NAMALWA (cell line): ENCODE measurements at places on chromosomes 11 and 22.

DNA sequence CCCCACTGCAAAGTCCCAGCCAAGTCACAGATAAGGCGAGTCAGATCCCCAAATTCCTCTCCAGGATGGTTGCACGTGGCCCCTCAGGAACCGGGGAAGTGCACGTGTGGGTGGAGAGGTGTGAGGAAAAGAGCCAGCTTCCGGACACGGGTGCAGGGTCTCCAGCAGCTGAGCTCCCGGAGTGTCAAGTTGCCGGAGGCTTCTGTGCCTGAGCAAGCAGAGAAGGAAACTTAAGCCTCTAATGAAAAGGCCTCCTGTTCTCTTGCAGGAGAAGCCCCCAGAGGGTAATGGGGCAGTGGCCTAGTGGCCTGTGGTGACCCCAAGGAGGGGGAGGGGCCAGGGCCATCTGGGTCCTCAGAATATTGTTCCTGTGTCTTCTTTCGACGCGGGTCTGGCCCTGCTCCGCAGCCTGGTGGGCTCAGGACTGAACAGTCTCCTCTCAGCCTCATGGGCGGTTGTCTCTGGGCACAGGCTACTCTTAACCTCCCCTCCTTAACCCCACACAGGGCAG is 147.9 kb downstream of the FEZ1 start:
- DNase-seq, result no peak

DNA sequence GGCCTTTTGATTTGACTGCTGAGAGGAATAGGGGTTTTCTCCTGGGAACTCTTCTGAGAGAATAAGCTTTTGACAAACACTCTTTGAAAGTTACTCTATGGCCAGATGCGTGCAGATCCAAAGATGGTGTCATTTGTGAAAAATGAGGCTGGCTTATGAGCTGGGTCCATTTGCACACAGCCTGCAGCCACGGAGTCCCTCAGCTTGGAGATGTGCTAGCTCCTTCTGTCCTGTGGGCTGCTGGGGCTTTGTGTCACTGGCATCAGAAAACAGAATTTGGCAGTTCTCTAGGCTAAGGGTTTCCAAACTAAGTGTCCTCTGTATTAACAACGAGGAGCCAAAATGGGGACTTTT is 702.4 kb downstream of the NTM start:
- no peak for DNase-seq

DNA sequence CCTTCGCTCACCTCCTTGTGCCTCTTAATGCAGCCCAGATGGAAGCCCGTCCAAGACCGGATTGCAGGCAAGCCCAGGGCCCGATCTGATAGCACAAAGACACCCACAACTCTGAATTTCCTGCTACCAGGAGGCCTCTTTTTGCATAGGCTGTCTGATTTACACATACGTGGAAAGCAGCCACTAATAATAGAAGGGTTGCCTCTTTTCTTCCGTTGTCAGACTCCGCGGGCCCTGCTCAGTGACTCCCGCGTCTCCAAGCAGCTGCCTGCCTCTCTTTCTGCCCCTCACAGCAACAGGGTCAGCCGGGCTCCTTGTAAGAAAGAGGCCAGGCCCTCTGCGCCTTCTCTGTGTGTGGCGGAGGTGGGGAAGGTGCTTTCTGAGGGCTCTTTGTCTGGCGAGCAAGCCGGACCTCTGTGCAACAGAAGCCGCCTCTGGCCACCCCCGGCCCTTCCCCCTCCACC is 26.7 kb downstream of the FLI1 start:
- DNase-seq, result peak; percentile 86

DNA sequence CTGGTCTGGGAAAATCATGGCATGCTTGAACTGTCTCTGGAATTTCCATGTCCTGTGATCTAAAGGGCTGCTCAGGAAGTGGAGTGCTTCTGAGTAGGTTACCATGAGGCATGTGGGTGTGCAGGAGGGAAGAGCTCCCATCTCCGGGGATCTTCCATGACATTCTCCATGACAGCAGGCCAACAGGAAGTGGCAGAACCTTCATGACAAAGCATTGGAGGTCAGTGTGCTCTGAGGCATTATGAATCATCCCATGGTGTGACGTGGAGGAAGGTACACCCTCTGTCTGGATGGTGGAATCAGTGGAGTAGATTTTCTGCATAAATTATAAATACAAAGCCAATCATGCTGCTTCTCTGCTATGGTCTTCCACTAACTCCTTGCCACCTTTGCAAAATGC is 139.6 kb upstream of the E2F8 start:
- no peak for DNase-seq

DNA sequence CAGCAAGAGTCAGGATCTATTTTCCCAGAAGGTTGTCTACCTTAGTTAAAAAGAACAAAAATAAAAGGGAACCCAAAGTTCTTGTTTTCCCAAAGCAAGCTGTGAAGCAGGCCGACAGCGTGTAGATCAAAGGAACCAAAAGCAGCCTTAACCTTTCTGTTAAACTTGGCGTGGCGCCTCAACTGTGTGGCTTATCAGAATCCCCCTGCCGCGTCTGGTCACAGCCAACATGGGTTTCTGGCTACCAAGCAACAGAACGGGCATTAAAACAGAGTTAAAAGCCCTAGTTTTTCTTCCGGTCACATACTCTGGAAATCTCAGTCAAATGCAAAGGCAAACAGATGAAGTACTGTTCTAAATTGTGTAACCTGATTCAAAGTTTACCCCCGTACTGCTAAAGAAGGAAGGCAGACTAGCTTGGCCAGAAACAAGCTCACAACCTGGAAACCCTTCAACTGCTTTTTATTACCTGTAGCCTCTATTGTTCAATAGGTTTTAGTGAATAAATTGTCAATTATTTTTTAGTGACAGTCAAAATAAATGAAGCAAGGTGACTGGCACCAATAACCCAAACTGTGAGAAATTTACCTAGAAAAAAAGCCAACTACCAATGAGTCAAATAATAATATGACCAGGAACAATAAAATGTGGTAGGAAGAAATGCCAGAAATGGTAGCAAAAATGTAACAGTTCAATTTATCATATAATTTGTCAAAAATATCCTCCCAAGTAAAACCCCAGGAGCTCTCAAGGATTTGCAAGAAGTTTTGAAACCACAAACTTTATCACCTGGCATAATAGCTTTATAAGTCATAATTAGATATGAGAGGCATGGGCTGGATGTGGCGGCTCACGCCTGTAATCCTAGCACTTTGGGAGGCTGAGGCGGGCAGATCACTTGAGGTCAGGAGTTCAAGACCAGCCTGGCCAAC is 21.4 kb downstream of the CHKA start:
- peak; percentile 80 for DNase-seq

DNA sequence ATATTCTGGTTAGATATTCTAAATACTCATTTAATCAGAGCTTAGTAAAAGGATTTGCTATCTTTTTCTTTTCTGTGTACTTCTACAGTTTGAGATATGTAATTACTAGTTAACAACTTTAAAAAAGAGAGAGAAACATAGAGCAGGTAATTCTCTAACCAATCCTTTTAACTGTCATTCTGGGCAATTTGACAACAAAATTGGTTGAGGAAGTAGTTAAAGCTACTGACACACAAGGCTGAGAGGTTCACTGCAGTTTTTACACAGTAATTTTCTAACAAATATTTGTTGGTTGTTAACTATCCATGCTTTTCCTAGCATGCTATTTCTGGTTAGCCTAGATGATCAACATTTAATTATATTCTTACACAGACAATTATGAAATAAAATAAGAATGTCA is 3.6 kb downstream of the SOX6 start:
- DNase-seq, result no peak

DNA sequence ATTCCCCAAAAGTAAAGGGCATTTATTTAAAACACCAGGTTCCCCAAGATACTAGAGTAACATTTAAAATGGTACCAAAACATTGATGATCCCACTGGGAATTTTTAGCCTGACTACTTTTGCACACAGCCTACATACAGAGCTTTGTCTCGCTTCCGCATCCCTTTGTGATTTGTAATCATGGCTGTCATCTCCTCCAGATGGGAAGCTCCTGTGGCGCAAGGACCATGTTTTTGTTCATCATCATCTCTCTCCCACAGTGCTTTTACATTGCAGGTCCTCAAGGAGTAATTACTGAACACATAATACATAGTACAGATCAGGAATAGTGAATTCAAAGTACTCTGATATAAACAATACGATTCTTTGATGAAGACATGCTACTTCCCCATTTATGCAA is 231.2 kb upstream of the MTNR1B start:
- DNase-seq, result no peak

DNA sequence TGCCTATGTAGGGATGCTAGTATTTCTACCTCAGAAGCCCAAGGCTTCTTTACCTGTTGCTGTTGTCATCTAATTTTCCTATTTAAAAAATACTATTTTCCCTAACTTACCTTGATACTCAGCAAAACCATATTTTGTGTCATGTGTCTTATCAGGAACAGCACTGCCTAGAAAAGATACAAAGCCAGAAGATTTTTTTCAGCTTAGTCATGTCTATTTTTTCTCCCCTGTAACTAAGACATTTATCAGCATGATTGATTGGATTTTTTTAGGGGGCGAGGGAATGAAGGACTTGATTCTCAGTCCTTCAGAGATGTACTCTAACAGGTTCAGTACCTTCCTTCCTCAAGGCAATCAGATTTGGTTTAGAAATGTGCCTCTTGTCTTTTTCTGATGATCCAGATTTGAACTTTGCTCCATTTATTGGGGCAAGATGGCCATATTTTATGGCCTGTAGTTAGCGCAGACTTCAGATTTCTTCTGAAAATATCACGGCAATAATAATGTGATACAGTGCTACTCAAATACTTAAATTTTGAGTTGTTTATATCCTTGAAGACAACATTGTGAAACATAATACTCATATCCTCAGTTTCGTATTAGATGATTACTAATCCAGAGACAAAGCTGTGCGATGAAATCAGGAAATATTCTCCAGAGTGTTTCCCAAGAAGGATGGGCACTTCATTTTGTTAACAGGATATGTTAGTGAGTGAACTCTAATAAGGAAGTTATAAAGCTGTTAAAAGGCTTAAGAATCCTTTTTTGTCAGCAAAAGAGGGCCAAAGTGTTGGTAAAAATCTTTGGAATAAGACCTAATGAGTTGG is 3.8 kb upstream of the PIK3IP1 start:
- DNase-seq, result no peak

- DNase-seq, result no peak
Observed at GRCh38 chr22:39475902-39476301, 19.1 kb downstream of the MGAT3 start.

GRCh38 chr11:133723056-133723455 is 122.3 kb downstream of the SPATA19 start:
- DNase-seq, result no peak

GRCh38 chr22:37016134-37016910 is 2.9 kb downstream of the TST start:
- DNase-seq, result no peak

DNA sequence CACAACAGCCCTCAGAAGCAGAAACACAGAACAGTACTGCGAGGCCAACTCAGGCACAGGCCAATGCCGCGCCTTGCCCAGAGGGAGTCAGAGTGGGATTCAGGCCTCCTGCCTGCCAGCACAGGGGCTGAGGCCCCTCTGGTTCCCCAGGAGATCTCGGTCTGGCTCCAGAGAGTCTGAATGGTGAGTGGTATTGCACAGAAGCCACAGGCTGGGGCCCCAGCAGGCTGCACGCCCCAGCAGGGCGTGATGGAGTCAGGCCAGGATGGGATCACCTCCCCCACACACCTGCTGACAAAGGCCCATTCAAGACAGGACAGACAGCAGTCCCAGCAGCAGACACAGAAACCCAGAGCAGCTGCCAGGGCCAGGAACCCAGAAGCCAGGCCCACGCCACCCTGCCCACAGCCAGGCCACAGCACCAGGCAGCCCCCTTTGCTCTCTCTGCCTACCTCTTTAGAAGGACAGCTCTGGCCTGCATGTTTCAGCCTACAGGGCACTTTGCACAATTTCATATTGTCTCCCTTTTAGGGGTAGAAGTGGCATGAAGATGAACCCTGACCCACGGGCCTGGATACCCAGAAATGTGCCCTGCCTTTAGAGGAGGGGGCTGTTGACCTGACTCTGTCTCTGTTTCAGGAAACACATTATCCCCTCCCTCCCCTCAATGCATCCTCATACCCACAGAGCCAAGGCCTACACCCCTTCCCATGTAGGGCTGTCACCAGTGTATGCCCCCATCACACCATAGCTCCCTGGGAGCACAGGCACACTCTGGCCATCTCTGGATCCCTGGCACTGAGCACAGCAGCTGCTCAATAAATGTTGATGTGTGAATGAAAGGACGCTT is 6.1 kb downstream of the FXYD6 start:
- DNase-seq, result no peak

- no peak for DNase-seq
Observed at GRCh38 chr11:121520243-121521144, 67.7 kb upstream of the SORL1-AS1 start.

GRCh38 chr22:31082606-31083376 is 1.7 kb downstream of the SMTN start:
- DNase-seq, result peak; percentile 61

DNA sequence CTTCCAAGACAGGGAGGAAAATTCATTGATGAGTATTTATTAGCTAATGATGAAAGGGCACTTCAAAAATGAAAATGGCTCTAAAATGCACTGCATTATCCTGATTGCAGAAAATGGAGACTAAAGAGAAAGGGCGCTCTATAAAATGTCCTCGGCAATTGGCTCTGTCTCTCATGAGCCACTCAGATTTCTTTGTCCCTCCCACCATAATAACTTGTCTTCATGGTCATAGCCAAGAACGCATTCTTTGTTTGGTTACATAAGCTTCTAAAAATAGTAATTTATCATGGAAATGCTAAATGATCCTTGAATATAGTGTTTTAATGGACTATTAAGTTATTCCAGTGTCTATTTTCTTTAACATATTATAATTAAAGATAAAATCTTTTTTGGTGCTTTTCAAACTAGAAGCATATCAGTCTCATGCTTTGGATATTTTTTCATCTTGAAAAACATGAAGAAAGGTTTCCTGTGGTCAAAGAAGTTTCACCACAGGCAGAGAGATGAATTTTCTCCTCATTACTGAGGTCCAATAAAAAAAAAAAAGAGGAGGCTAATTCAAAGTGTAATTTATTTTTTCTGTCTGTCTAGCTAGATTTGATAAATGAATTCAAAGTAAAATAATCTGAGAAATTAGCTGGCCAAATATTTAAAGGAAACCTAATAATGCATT is 238.1 kb upstream of the BLID start:
- no peak for DNase-seq

DNA sequence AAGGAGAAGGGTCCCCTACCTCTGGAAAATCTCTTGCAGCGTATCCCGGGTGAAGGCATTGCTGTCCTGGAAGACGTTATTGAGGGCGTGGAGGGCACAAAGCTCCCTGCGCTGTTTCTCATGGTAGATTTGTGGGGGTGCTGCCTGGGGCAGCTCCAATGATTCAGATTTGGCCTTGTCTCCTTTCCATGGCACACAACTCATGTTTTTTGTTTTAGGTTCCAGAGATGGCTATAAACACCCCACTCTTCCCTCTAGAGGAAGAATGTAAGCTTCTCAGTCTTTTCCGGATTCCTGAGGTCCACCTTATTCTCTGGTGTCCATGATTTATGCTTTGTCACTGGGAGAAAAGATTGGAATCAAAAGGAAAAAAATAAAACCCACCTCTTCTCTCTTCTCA is 959 bp downstream of the JOSD1 start:
- no peak for DNase-seq

DNA sequence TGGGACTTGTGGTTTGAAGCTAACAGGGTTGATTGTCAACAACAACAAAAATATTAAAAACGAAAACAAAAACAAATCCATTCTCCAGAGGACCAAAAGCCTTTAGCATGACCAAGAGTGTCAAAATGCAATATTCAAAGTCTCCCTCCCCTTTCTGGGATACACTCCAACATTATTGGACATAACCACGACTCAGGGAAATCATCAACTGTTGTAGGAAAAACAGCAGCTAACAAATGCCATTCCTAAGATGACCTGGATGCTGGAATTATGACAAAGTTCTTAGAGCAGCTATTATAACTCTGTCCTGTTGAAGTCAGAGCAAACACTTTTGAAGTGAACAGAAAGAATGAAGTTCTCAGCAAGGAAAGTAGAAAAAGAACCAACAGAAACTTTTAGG is 143.0 kb downstream of the TMEM135 start:
- DNase-seq, result no peak
